ENCODE measurements at places on chromosomes 2 and 18.

DNA sequence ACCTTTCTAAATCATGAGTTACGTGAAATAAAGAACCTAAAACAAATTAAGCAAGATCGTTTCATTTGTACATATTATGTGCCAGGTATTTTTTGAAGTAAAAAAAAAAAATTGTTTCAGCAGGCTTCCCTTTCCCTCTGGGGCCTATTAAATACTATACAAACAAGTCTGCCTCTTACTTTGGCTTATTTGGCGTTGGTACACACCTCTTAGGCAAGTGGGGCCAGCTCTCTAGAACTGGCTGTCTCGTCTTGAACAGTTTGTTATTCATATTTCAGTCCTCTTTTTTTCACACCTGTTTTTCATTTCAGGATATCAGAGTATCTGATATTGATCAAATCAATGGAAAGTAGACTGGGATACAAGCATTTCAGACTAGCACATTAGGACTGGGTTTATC, 27.4 kb upstream of the PPP3R1 start:
- DNase-seq = no peak

- no peak for DNase-seq
These were observed 6.4 kb upstream of the BCL2 start for GRCh38 chr18:63326011-63326410.

DNA sequence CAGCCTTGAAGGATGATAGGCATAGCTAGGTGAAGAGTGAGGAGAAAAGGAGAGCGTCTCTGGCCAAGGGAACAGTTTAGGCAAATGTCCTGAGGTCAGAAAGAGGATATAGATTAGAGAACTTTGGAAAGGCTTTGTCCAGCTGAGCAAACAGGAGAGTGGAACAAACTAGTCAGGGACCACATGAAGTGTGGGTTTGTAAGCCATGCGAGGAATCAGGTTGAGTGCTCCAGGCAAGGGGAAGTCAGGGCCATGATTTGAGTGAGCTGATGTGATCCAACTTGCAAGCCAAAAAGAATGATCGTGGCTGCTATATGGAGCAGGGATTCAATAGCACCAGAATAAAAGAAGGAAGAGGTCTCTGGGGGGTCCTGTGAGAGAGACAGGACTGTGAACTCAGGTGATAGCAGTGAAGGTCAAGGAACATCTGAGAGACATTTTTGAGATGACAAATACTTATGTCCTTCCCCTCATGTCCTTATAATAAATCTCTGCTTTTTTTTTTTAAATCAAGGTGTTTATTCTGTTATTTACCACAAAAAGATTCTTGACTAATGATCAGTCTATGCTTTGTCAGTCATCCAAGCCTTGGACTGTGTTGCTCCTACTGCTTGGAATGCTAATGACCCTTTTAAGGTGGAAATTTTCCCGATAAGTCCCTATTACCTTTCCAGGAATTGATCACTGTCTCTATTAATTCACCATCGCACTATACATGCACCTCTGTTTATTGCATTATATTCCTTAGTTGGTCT, 472.6 kb downstream of the TXNL1 start:
- no peak for DNase-seq

GRCh38 chr2:138716183-138716582, 64.0 kb downstream of the NXPH2 start:
- DNase-seq = no peak

GRCh38 chr2:233275223-233275622, 23.8 kb downstream of the ATG16L1 start:
- DNase-seq = no peak

DNA sequence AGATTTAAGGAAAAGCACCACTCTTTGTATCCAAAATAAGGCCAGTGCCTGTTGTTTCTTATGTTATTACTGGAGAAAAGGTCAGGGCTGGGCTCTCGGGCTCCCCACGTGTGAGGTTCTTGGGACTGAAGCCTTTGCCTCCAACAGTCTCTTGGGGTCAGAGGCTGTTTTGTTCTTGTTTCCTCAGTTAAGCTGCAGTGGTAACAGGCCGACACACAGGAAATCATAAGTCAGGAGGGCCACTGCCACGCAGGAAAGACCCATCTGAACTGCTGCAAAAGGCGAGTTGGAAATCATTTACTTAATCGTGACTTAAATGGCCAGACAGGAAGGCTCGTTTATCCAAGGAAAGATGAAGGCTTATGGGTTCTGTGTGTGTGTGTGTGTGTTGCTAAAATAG, 30.3 kb upstream of the IL37 start:
- DNase-seq = no peak

- no peak for DNase-seq
These were observed 1044.1 kb upstream of the ZEB2 start for GRCh38 chr2:145563741-145564615.

- DNase-seq = no peak
These were observed 47.4 kb upstream of the NXPH2 start for GRCh38 chr2:138827426-138828054.

GRCh38 chr2:144890828-144891227, 370.9 kb upstream of the ZEB2 start:
- DNase-seq = no peak

- DNase-seq = no peak
These were observed 103.1 kb upstream of the ZC3H15 start for GRCh38 chr2:186382932-186383331.

DNA sequence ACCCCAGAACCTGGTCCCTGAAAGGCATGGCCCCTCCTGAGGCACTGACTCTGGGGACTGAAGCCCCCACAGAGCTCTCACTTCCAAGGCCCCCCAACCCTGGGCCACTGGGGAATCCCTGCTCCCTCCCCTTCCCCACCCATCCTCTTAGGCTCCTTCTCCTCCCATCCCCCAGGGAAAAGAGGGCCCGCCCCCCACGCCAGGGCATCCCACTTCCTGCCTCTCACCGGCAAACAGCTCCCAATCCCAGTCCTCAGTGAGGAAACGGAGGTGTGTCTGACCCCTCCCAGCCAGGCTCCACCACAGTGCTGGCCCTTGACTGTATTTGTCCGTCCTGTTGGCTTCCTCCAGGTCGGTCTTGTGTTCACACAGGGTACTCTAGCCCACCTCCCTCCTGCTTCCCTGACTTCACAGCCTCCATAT, 35.0 kb upstream of the PTMA start:
- DNase-seq = no peak

GRCh38 chr2:64222351-64222750, 78.1 kb upstream of the PELI1 start:
- no peak for DNase-seq

GRCh38 chr18:67410075-67411070, 106.1 kb downstream of the DSEL start:
- no peak for DNase-seq

DNA sequence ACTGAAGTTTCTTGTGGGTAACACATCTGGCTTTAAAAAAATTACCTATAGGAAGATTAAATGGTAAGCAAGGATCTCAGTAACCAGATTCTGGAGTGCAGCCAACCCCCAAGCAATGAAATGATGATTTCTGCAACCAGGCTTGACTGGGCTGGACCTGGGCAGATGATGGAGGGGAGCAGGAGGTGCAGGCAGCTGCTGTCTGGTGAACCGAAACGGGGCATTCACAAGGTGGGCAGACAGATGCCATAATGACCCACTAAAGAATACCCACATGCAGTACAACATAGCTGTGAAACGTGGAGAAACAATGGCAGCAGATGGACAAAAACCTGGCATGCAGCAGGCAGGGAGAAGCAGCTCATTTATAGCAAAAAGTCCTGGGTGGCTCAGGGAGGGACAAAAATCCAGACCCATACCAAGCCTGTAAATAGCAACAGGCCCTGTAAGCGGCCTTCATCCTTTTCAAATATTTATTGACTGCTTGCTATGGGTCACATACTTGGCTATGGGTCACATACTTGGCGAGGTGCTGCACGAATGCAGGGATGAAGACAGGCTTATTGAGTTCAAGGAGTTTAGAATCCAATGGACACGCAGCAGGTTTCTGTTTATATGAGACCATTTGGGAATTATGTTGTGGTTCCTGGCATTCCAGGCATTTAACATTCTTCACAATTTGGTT, 244.7 kb downstream of the HRH4 start:
- no peak for DNase-seq

Measured in stimulated activated CD8-positive, alpha-beta memory T cell treated with anti-CD3 and anti-CD28 coated beads, Interleukin-2, amount 100 ng/mL, for 1 hour (primary cell).